ENCODE measurements at places on chromosomes 7 and 10.

DNA sequence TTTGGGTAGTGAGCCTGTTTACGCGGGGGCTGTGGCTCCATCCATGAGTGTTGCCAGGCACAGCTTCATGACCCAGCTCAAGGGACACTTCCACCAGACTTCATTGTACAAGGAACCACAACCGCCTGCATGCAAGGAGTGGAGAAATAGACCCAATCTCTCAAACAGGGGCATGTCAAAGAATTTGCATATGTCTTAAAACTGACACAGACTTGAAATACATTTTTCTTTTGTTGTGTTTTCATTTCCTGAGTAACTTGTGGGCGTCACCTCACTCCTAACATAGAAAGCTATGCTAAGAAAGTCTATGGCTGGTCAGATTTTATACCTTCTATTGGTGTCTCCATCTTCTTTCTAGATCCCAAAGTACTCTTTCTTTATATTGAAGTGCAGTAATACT, 266.2 kb upstream of the RNF32 start:
- no peaks in the 10 kb centered on the region for H3K36me3 ChIP-seq
- no peak for DNase-seq
- no peak overlapping the region for H3K4me3 ChIP-seq
- H3K4me1 ChIP-seq: no peaks in the 10 kb centered on the region
- H3K27me3 ChIP-seq: peaks cover 7% of the 10 kb centered on the region

- H3K27me3 ChIP-seq: no peaks in the 10 kb centered on the region
- no peak for DNase-seq
- H3K27ac ChIP-seq: peak overlapping the region; percentile 90
- peaks cover 14% of the 10 kb centered on the region for H3K36me3 ChIP-seq
These were observed 1.2 kb downstream of the NT5C3A start for GRCh38 chr7:33061282-33061937.

DNA sequence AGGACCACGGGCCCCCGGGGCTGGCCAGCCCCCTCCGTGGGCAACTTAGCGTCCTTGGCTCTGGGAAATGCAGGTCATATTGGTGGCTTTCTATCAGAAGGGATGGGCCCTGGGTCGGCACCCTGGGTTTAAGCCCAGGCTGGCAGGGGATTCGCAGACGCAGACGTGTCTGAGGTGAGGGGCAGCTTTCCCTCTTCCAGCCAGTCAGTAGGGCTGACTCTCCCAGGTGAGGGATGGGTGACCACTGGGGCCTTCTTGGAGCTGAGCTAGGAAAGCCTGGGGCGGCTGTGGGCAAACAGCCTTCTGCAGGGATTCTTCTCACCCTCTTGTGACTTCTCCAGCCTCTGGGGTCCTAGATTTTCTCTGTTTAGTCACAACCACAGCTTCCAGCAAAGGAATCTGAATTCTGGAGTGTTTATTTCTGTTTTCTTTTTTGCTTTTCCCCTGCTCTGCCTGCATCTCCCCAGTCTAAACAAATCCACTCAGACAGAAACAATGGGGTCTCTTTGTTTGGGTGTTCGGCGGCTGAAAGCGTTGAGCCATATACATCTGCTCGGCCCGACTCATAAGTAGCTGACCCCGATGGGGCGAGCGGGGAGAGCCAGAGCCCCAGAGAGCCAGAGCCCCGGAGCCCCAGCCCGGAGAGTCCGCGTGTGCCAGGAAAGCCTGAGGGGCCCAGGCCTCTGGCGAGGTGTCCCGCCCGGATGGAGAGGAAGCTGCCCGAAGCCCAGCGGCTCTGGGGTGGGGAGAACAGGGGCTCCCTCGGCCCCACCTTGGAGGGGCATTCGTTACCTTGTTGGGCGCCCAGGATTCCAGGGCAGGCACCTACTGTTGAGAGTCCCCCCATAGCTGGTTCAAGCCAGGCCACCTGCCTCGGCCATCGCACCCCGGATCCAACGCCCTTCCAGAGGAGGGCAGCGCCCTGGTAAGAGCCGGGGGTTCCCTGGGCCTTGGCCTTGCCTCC, 2.0 kb downstream of the MNX1 start:
- no peak overlapping the region for H3K27ac ChIP-seq
- no peaks in the 10 kb centered on the region for H3K36me3 ChIP-seq
- peaks cover 43% of the 10 kb centered on the region for H3K27me3 ChIP-seq
- H3K4me1 ChIP-seq: peaks cover 27% of the 10 kb centered on the region
- DNase-seq: no peak
- peak overlapping the region; percentile 61 for H3K4me3 ChIP-seq

DNA sequence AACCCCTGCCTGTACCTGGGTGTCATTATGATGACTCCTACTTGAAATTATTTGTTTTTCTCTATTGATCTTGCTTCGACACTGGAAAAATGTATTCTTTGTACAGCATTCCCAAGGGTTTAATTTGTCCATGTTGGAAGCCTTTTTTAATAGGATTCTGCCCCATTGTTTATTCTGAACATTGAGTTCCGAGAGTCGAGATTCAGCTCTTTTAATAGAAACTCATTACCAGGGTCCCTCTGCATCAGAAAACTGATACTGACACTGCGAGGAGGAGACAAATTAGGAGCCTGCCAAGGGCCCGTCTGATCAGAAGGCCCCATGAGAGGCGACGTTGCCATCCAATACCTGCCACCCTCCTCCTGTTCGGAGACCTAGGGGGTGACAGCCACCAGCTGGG, 260.5 kb upstream of the ZMIZ1 start:
- peaks cover 46% of the 10 kb centered on the region for H3K27me3 ChIP-seq
- H3K4me1 ChIP-seq: no peaks in the 10 kb centered on the region
- DNase-seq: no peak
- H3K36me3 ChIP-seq: no peaks in the 10 kb centered on the region
- no peak overlapping the region for H3K27ac ChIP-seq

All from naive B cell (primary cell).